NCI-H187 treated with DMSO at 0.1 percent for 48 hours (cell line): ENCODE measurements at places on chromosomes 12 and 14.
A peak's percentile ranks its signal among the peaks of the same experiment; 100 is the strongest.

GRCh38 chr12:132218527-132218875 lies 74.2 kb downstream of the NOC4L start:
- no peak for DNase-seq

DNA sequence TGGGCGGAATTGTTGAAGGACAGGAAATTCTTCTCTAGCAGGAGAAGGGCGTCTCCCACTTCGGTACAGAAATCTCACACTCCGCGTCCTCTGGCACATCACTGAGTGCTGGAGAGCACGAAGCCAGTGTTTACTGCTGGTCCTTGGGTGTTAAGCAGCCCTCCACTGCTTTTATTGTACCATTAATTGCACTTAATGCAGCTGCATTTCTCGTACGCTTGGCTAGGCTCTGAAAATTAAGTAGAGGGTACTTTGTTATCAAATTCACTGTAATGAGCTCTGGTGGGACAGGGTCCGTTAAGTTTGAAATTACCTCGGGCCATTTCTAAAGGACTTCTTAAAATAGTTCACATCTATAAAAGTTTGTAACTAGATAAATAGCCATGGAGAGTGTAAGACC lies 411.2 kb downstream of the NPAS3 start:
- DNase-seq, result no peak

DNA sequence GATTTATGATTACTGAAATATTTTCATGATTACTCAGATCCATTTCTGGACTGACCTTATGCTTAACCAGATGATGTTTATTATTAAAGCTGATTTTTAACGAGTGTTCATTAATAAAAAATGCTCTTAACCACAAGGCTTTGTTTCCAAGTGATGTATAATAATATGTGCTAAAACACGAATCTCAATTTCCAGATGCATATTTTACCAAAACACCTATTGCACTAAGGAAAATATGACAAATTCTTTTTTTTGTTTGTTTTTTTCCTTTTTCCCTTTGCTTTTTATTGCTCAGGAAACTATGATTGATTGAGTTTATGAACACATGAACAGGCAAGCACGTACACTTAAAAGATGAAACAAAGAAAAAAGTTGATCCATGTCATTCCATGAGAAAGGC lies 16.9 kb upstream of the DUSP6 start:
- no peak for DNase-seq

- DNase-seq, result no peak
Observed at GRCh38 chr14:35594616-35595015, 60.7 kb downstream of the INSM2 start.

- no peak for DNase-seq
Observed at GRCh38 chr14:24508155-24508840, at the start of gene CMA1. Gene CMA1, minus strand, starts transcription at chr14:24508265. Its CDS starts 30 bp downstream, at chr14:24508235.

GRCh38 chr12:110582276-110583136 lies 612 bp downstream of the PPTC7 start:
- DNase-seq, result no peak

- DNase-seq, result peak; percentile 96
Observed at GRCh38 chr14:60723907-60724618, at the start of gene SIX4. Gene SIX4, minus strand, starts transcription at chr14:60724351. Its CDS starts 277 bp downstream, at chr14:60724074.

GRCh38 chr12:14768823-14769405 lies 34.4 kb downstream of the WBP11 start:
- no peak for DNase-seq

DNA sequence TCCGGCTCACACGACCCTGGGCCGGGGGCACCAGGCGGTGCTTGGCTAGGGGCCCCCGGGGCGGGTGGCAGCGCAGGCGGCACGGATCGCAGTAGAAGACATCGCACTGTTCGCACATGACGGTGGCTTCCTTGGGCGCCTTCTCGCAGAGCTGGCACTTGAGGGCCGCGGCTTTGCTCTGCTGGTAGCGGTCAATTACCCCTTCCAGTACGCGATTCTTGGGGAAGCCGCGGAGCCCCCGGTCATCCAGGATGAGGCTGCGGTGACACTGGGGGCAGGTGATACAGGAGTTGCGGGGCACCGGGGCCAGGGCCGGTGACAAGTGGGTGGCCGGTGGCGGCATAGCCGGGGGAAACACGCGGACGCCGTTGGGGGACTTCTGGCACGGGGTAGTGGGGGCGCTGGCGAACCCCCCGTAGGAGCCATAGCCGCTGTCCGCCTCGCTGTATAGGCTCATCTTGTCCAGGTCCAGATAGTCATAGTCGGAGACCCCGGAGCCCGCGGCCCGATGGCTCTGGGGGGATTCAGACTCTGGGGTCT lies 553 bp downstream of the TRIM9 start:
- DNase-seq, result no peak

DNA sequence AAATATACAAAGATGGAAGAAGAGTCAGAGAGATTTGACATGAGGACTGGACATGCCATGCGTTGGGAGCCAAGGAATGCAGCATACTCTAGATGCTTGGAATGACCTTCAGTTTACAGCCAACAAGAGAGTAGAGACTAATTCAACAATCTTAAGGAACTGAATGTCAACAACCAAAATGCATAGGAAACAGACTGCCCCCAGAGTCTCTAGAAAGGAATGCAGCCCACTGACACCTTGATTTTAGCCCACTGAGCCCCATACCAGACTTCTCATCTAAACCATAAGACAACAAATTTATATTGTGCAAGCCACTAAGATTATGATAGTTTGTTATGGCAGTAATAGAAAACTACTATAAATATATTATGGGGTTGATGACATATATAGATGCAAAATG lies 611.2 kb downstream of the RPS29 start:
- DNase-seq, result no peak

- no peak for DNase-seq
Observed at GRCh38 chr12:79444089-79444488, 246.7 kb downstream of the PAWR start.

DNA sequence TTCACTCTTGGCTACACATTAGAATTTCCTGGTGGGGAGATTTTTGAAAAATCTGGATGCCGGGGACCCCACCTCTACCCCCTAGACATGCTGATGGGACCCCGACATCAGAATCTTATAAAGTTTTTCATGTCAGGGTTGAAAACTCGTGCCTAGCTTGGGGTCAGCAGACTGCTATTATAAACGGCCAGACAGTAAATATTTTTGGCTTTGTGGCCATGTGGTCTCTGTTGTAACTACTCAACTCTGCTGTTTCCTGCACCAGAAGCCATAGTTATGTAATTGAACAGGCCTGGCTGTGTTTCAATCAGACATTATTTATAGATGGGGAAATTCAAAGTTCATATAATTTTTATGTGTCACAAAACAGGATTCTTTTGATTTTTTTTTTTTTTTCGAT lies 41.6 kb downstream of the ACACB start:
- no peak for DNase-seq

- DNase-seq, result no peak
Observed at GRCh38 chr12:49916129-49916919, 12.6 kb upstream of the FAIM2 start.

DNA sequence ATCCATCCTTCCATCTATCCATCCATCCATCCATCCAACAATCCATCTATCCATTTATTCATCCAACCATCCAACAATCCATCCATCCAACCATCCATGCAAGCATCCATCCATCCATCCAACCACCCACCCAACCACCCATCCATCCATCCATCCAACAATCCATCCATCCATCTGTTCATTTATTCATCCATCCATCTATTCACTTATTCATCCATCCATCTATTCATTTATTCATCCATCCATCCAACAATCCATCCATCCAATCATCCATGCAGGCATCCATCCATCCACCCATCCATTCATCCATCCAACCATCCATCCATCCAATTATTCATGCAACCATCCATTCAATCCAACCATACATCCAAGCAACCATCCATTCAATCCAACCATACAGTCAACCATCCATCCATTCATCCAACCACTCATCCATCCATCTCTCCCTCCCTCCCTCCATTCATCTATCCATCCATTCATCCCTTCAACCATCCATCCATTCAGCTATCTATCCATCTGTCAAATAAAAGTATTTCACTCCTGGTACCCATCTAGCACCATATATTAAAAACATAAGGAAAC lies 86.1 kb downstream of the KSR2 start:
- DNase-seq, result no peak

DNA sequence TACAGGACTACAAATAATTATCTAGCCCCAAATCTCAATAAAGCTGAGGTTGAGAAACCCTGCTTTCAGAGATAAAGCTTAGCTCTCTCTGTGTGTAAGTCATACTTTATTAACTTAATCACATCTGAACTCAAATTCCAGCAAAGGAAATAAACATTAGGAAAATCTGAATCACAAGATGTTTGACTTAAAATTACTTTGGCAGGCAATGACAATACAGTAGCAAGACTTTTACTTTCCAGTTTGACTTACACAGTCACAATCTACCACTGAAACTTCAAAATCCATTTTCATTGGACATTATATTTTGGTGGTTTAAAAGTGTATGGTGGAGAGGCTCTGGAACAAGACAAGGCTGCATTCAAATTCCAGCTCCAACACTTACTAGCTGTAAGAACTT lies 11.4 kb downstream of the TMEM116 start:
- DNase-seq, result no peak

- no peak for DNase-seq
Observed at GRCh38 chr12:47068539-47068938, 10.9 kb upstream of the PCED1B start.

- no peak for DNase-seq
Observed at GRCh38 chr12:131283191-131283861, 329.6 kb downstream of the ADGRD1 start.

DNA sequence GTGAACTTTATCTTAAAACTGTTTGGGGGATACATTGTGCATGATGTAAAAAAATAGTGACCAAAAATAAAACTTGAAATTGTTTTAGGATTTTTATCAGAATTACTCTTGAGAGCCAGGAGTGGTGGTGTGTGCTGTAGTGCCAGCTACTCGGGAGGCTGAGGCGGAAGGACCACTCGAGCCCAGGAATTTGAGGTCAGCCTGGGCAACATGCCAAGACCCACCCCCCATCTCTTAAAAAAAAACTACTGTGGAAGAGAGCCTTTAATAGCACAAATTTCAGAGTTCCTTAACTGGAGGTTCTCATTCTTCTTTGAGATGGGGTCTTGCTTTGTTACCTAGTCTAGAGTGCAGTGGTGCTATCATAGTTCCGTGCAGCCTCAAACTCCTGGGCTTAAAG lies 21.5 kb downstream of the CPSF2 start:
- DNase-seq, result no peak

GRCh38 chr12:30599608-30600007 lies 96.1 kb downstream of the IPO8 start:
- DNase-seq, result no peak

GRCh38 chr14:39765676-39766075 lies 333.4 kb upstream of the FBXO33 start:
- DNase-seq, result no peak

DNA sequence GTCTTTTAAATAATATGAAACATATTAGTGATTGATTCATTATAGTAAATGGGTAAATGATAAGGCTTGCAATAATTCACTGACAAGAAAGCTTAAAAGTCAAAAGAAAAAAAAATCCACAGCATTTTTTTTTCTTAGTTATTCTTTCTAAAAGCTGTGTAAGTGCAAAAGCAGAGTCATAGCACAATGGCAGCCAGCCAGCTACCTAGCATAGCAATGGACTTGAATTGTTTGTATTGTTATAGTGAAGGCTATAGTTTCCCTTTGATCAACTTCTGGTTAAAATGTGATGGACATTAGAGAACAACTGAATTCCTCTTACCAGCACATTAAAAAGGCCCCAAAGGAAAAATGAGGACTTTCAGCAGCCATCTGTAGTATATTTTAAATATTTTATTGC lies 232.1 kb downstream of the NAV3 start:
- DNase-seq, result no peak

DNA sequence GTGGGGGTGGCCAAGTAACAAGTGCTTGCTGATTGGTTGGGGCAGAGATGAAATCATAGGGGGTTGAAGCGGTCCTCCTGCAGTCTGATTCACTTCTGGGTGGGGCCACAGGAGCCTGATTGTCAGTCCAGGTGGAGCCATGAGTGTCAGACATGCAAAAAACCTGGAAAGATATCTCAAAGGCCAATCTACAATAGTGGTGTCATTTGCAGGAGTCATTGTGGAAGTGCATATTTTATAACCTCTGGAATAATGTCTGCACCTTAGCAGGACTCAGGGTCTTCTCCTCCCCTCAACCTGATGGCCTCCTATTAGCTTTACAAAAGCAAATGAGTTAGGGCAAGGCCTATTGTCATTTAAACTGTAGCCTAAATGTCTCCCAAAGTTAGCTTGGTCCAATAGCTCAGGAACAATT lies 241.4 kb downstream of the NUAK1 start:
- no peak for DNase-seq

- no peak for DNase-seq
Observed at GRCh38 chr12:82474798-82475184, 116.5 kb downstream of the METTL25 start.

DNA sequence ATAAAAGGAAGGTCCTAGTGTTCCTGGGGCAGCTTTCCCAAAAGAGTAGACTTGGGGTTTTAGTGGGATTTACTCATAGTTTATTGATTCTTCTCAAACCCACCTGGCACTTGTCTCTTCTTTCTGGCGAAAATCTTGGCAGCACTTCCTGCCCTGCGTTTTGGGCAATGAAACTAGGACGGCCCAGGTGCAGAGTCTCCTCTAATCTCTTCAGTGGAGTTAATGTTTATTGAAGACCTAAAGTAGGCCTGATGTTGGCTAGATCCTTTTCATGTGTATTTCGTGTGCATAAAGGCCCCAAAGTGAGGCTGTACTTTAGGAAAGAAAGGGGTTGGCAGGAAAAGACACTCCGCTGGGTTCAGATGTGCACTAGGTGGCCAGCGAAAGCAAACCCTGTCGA lies 5.1 kb downstream of the WNT5B start:
- DNase-seq, result no peak

DNA sequence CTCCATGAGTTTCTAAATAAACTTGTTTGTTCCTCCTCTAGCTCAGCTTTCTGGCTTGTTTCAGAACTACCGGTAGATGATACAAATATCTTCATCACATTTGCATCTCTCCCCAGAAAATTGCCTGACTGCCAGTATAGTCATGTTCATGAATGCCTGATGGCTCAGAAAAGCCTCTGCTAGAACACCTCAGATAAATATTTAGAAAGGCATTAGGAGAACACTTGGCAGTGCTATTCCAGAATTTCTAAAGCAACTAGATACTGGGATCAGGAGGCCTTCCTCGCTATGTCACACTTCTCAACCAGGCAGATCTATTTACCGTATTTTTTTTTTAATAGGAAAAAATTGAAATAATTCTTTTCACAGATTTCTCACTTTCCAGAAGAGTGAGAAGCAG lies 32.3 kb upstream of the KRAS start:
- DNase-seq, result no peak

GRCh38 chr12:52808573-52809160 lies 5.2 kb downstream of the KRT4 start:
- no peak for DNase-seq

GRCh38 chr12:31715283-31715825 lies 13.5 kb downstream of the AMN1 start:
- peak; percentile 17 for DNase-seq

DNA sequence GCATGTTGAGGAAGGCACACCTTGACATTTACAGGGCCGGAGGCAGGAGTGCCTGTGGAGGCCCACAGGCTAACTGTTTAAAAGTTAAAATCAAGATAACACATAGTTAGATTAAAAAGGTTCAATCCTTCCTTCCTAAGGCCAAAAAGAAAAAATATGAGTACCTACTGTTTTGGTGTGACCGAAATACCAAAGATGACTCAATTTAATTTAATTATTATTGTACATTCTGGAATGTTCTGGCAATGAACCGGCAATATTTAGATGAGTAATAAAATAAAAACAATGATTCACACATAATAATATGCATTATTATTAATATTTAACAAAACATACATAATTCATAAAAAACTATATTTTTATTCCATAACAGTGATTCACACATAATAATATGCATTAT lies 136.8 kb upstream of the NTF3 start:
- no peak for DNase-seq
